NCI-H1694 (cell line): ENCODE measurements at places on chromosomes 5 and 9.

DNA sequence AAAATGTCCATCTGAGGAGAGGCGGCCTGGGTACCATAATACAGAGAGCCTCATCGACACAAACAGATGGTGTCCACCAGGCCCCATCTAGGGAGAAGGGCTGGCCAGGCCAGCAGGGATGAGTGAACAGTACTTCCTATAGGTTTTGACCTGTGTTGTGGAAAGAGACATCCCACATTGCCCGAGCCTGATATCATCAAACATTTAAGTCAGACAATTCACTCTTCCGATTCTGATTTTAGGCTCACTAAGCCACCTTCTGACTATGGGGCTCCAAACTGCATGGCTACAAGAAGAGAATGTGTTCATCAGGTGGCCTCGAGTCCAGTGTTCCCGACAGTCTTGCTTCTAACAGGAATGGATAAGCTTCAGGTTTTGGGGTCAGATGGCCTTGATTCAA lies 38.9 kb downstream of the SLC22A5 start:
- DNase-seq, result no peak

- DNase-seq, result no peak
Measured at GRCh38 chr5:140611020-140611521, 21.9 kb downstream of the CD14 start.

DNA sequence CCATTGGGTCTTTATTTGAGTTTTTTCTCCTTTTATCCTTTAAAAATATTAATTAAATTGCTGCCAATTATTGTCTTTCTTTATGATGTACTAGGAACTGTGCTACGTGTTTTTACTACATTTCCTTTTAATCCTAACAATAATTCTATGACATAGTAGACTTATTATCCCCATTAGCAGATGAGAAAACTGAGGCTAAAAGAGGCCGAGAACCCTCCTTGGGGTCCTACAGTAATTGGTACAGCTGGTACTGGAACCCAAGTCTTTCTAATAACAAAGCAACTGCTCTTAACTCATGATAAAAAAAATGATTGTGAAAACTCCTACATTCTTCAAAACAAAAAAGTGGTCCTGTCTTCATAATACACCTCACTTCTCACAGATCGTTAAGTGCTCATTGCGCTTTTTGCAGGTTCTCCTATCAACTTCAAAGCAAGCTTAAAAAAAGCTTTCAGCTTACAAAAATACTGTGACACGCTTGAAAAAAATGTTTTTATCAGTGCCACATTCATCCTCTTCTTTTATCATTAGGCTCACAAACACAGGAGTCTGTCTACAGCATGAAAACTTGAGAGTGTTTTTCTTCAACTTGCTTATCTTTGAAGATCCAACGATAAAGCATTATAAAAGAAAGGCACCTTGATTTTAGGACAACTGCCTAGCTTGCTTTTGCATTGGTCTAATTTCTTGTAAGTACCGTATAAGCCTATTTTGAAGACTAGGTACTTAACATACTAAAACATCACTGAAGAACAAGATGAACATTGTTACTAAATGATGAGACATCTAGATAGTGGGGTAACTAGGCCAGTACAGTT lies 32.4 kb downstream of the FYB1 start:
- no peak for DNase-seq

DNA sequence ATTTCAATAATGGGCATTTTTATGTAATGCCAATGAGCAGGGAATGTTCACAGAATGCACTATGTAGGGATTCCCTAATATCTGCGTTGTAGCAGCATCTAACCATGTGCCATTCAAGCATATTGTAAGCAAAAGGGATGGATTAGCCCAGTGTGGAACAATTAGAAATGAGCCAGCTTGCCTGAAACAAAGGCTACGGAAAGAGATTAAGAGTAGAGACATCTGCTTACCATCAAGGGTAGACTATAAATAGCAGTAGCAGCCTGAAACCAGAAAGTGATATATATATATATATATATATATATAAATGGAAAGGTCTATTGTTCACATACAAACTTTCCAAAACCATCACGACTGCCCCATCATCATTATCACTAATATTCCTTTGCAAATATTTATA lies 31.9 kb upstream of the CEP120 start:
- peak; percentile 77 for DNase-seq

DNA sequence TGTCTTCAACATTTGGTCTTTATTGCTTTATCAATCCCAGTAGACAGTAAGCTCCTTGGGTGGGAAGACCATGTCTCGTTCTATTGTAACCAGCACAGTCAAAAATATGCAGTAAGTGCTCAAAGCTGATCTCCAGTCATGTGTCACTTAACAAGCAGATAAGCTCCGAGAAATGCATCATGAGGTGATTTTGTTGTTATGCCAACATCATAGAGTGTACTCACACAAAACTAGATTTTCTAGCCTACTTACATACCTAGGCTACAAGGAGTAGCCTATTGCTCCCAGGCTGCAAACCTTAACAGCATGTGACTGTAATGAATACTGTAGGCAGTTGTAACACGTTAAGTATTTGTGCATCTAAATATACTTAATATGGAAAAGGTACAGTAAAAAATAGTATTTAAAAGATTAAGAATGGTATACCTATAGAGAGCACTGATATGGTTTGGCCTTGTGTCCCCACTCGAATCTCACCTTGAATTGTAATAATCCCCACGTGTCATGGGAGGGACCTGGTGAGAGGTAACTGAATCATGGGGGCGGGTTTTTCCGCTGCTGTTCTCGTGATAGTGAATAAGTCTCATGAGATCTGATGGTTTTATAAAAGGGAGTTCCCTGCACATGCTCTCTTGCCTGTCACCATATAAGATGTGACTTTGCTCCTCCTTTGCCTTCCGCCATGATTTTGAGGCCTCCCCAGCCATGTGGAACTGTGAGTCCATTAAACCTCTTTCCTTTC lies 39.8 kb upstream of the PCSK5 start:
- no peak for DNase-seq

GRCh38 chr5:96742538-96742937 lies 65.2 kb downstream of the ERAP1 start:
- DNase-seq, result no peak

- no peak for DNase-seq
Measured at GRCh38 chr5:116733991-116734975, 159.7 kb upstream of the SEMA6A start.

DNA sequence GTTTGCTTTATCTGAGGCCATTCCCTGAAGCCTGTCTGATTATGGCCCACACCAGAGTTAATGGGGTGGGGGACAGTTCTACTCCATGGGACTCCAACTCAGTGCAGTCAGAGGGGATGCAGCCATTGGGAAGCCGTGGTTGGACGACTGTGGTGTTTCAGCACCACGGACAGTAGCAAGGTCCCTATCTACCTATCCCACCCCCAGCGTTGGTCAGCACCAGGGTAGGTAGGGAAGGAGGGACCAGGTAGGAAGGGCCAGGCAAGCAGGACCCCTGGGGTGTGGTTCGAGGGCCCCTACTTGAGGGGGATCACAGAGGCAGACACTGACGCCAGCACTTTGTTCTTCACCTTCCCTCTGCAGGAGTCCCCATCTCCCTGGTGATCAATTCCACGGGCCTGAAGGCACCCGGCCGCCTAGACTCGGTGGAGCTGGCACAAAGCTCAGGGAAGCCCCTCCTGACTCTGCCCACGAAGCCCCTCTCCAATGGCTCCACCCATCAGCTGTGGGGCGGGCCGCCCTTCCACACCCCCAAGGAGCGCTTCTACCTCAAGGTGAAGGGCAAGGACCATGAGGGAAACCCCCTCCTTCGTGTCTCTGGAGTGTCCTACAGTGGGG lies 33.2 kb downstream of the HMCN2 start:
- DNase-seq, result no peak

- DNase-seq, result no peak
Measured at GRCh38 chr9:16704116-16705110, 166.1 kb downstream of the BNC2 start.

GRCh38 chr5:115229606-115230005 lies 33.1 kb downstream of the PGGT1B start:
- DNase-seq, result no peak

DNA sequence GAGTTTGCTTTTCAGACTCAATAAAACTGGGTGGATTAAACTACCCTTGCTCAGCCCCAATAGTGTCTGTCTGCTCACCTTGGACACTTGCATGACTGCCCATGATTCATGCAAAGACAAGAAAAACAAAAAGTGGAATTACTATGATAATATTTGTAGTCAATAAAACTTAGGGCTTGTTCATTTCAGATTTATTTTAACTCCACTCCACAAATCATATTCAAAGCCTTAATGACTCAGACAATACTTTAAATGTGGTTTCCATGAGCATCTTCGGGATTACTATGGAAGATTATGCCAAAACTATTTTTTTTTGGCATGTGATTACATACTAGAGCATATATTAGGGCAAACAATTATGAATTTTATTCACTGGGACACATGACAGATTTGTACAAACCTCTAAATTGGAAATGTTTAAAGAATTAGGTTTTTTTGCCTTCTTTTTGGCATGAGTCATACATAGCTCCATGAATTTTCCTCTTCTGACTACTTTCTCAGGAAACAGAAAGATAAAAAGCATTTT lies 468.9 kb downstream of the ACTL7B start:
- DNase-seq, result no peak

DNA sequence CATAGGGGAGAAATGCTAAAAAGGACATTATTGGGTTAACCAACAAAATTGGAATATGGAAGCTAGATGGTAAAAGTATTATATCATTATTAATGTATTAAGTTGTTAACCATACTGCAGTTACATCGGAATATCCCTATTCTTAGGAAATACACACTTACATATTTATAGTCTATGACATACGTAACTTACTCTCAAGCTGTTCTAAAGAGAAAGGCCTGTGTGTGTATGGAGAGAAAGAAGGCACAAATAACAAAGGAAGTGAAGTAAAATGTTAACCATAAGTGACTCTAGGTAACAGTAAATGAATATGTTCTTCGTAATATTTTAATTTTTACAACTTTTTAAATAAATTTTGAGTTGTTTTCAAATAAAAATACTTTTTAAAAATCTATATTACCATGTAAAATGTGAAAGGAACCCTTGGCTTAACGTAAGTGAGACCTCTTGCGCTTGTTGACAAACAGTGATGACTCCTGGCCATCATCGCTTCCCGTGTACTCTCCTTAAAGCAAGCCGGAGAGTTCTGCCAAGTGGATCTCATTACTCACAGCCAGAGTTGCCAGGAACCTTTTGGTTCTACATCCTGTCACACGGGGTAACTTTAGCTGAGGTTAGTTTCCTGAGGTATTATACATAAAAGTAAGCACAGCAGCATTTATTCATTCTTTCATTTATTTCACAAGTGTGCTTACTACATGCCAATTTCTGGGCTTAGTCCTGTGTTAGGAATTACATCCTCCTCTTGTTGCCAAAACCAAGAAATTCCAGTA lies 165.4 kb downstream of the EPB41L4A start:
- DNase-seq, result no peak

GRCh38 chr9:80449513-80449912 lies 877.7 kb downstream of the TLE4 start:
- DNase-seq, result no peak

DNA sequence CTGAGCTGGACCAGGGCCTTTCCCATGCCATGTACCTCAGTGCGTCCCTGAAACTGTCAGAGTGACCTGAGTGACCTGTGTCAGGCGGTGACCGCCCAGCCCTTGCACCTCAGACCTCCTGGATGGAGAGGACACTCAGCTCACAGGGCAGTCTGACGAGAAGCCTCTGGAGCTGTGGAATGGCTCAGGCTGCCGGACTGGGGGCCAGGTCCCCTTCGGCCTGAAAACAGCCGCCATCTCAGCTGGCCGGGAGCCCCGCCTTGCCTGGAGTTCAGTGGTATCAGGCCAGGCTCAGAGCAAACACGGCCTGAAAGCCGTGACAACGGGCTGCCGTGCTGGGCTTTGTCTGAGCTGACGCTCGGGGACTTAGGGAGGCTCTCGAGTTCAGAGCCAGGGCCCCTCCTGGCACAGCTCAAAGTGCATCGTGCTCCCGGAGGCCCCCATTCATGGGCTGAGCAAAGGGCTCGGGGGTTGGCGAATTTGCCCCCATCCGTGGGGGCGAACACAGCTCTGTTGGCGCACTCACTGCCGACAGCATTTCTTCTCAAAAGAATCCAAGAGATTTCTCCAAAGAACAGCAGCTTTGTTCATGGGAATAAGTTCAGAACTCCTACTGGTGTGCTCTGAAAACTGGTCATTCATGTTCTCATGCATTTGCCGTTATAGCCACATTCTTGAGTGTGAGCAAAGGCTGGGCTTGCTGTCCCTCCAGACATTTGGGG lies 8.4 kb upstream of the SLC9A3 start:
- no peak for DNase-seq

DNA sequence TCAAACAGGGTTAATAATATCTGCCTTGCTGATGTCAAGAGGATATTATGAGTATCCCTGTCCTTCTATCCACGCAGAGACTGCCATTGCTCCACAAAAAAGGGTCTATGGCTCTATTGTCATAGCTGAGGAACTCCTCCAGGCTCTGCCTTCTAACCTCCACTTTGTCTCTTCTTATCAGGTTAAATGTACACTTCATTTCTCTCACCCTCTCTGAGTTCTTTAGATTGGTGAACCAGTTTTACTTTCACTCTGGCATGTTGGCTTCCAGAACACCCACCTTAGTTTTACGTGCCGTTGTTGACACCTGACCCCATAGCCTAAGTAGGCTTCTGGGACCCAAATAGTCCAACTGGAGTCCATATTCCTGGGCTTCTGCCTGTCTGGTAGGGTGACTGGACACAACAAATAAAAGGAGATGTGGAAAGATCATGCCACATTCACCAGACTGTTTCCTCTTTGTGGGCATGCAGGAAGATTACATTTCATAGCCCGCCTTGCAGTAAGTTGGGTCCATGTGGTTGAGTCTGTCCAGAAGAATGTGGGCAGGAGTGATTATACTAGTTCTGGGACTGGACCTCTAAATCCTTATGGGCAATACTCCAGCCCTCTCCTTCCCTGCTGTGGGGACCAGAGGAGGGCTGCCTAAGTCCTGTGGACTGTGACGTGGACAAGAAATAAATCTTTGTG lies 350.4 kb upstream of the CLINT1 start:
- no peak for DNase-seq

- DNase-seq, result no peak
Measured at GRCh38 chr9:73906671-73907070, 590.5 kb upstream of the RORB start.

- DNase-seq, result no peak
Measured at GRCh38 chr9:121750715-121751623, 99.5 kb downstream of the DAB2IP start.

DNA sequence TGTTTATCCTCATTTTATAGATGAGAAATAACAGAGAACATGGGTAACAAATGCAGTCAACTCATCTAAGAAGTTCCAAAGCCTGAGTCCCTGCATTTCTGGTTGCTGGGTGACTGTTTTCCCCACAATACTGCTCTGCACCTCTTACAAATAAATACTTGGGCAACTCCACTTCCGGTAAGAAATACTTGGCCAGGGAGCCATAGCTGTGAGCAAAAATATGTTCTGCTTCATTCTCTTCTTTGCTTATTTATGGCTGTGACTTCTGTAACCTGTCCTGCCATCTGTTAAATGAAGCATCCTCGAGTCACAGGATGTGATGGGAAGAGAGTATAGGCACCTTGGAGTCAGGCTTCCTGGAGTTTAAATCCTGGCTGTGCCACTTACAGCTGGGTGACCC lies 49.9 kb downstream of the GDNF start:
- no peak for DNase-seq

GRCh38 chr5:169300468-169301385 lies at the start of gene SLIT3:
Gene SLIT3, minus strand, starts transcription at chr5:169301139. Its CDS starts 430 bp downstream, at chr5:169300709.
- no peak for DNase-seq

GRCh38 chr9:134405527-134405926 lies 79.3 kb downstream of the RXRA start:
- DNase-seq, result no peak
